ENCODE measurements at places on chromosomes 5 and 9.

DNA sequence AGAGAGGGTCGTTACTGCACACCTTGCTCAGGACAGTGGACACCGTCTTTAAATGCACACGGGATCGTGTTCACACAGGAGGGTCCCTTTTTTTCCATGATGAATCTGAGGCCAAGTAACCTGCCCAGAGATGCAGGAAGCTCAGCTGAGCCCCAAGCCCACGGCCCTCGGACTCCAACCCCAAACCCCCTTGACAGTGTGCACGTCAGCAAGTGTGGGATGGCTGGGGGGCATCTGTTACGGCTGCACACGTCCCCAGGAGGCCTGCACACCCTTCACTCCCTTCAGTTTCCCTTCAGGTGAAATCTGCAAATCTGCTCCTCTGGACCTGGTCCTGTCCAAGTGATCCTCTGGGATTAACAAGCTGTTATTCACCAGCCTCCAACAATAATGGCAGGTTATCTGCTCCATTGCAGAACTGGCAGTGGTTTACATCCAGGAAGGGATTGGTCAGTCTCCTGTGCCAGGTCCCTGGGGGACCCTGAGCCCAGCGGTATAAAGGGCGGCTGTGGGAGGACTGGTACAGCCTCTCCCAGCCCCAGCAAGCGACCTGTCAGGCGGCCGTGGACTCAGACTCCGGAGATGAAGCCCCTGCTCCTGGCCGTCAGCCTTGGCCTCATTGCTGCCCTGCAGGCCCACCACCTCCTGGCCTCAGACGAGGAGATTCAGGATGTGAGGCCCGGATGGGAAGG is at the start of gene LCN1:
Gene LCN1 (plus strand): TSS at position 525 of the 692 bp plus-strand sequence. CDS start 58 bp downstream, at position 583.
- peak; percentile 74 for DNase-seq

GRCh38 chr5:90248640-90249039 is 160.9 kb downstream of the CETN3 start:
- DNase-seq: no peak

DNA sequence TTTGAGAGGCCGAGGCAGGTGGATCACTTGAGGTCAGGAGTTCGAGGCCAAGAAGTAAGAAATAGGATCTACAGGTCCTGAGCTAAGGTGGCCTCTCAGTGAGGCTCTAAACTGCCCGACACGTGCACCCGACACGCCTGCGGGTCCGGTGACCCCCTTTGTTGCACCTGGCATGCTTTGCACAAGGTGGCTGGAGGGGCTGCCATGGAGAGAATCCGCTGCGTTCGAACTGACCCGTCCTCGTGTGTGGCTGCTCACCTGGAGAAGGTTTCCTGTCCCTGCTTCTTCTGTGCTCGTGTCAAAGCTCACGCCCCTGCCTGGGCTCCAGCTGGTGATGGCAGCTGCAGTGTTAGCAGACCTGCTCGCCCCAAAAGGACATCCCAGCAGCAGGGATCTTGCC is 5.7 kb upstream of the OLFM1 start:
- DNase-seq: no peak

- DNase-seq: no peak
Measured at GRCh38 chr9:68895741-68896478, 118.0 kb downstream of the PRKACG start.

GRCh38 chr9:87696641-87697040 is 29.3 kb upstream of the CTSL start:
- no peak for DNase-seq
